Sigmoid colon (tissue), 7 donors: ENCODE measurements at places on chromosomes 7 and 10.

DNA sequence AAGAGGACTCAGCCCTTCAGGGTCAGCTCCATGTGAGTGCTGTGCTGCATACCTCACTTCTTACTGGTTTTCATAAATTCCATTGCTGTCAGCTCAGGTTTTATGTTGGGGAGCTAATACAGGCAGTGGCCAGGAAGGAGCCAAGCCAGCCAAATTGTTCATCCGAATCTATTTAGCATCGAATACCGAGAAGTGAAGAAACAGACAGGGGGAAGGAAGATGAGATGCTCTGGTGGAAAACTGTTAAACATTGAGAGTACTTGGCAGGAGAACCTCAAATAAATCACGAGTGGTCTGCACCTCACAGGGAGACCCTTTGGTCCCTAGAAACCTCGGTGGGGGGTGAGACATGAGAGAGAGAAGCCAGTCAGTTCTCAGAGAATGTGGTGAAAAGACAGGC lies 196.0 kb upstream of the TMEM72 start:
- no peak for DNase-seq

GRCh38 chr10:17427666-17428350 lies 26.6 kb downstream of the ST8SIA6 start:
- DNase-seq, result no peak

DNA sequence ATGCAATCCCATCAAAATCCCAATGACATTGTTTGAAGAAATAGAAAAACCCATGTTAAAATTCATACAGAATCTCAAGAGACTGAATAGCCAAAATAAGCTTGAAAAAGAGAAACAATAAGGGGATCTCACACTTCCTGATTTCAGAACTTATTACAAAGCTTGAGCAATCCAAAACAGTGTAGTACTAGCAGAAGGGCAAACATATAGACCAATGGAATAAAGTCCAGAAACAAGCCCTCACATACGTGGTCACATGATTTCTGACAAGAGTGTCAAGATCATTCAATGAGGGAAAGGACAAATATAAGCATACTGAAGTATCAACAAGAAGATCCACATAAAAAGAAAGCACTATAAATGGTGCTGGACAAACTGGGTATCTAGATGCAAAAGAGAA lies 31.9 kb downstream of the MICU1 start:
- DNase-seq, result no peak

- no peak for DNase-seq
These were observed 572.4 kb downstream of the GLRX3 start for GRCh38 chr10:130708465-130709070.

GRCh38 chr7:45443263-45443662 lies 130.9 kb upstream of the ADCY1 start:
- DNase-seq, result no peak

GRCh38 chr7:98640375-98640774 lies 23.3 kb downstream of the NPTX2 start:
- peak; percentile 35 for DNase-seq

- DNase-seq, result no peak
These were observed 8.3 kb upstream of the GNAT3 start for GRCh38 chr7:80520199-80520598.

DNA sequence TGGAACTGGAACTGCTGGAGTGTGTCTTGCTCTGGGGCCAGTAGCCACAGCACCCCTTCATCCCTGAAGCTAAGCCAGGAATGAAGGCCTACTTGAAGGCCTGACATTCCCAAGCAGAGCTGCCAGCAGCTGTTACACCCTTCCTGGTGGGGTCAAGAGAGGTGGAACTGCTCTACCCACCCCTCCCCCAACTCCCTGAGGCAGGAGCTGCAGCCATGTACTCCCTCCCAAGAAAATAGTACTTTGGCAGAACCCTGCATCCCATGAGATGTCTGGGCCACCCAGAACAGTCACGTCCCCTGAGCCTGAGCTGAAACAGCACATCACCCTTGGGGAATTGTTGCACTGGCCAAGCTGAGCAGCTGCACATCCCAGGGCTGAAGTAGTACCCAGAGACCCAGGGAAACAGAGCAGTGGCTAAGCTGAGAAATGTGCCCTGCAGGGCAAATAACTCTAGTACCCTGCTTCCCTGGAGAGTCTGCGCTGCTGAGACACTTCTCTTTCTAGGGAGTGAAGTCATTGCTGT lies 63.4 kb upstream of the PLA2G12B start:
- no peak for DNase-seq

- DNase-seq, result no peak
These were observed 163.1 kb upstream of the NPVF start for GRCh38 chr7:25391295-25391861.

- no peak for DNase-seq
These were observed 82.0 kb downstream of the BMS1 start for GRCh38 chr10:42864575-42864974.
